Retinal pigment epithelial cell (primary cell): ENCODE measurements at places on chromosomes 5 and 9.

DNA sequence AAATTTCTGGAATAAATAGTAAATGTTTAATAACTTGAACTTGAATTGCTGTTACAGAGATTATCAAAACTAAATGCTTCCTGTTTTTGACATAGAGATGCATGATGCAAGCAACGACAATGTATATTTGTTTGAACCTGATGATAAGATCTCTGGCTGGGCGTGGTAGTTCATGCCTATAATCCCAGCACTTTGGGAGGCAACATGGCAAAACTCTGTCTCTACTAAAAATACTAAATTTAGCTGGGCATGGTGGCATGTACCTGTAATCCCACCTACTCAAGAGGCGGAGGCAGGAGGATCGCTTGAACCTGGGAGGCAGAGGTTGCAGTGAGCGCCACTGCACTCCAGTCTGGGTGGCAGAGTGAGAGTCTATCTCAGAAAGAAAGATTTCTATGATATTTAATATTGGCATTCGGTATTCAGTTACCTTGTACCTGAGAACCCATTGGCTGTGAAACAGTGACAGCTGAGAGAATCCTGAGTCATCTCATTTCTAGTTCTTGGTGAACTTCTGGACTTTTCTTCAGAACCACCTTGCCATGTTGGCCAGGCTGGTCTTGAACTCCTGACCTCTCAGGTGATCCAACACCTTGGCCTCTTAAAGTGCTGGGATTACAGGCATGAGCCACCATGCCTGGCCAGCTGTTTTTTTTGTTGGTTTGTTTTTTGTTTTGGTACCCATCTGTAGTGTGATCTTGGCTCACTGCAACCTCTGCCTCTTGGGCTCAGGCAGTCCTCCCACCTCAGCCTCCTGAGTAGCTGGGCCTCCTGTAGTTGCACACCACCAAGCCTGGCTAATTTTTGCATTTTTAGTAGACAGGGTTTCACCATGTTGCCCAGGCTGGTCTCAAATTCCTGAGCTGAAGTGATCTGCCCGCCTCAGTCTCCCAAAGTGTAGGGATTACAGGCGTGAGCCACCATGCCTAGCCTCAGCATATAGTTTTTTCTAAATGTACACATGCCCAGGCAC, 10.0 kb upstream of the FGF18 start:
- DNase-seq = no peak

DNA sequence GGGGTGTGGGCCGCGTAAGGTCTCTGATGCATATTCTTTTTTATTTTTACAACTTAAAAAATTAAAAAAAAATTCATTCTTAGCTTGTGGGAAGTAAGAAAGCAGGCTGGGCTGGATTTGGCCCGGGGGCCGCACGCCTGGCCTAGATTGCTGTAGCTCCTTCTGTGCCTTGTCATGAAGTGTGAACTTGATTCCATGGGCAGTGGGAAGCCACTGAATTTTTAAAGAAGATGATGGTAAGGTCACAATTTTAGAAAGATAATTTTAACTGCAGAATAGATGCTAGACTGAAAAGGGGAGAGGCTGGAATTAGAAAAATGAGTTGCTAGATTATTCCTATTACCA, 56.1 kb downstream of the EHMT1 start:
- no peak for DNase-seq

- DNase-seq = no peak
Measured at GRCh38 chr5:118440496-118440895, 547.9 kb downstream of the DTWD2 start.

DNA sequence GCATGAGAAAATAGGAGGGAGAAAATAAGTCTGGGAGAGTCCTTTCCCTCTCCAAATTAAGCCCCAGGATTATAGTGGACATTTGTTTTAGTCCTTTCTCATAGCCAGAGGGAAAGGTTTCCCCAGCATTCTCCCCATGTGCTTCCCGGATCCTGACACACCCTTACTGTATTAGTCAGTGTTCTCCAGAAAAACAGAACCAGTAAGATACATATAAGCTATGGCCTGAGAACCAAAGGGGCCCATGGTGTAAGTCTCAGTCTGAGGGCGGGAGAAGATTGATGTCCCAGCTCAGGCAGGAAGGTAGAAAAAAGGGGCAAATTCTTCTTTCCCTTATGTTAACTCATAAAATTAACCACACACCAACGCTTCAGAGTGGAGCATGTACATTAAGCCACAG, 25.6 kb upstream of the SPATA31D4 start:
- no peak for DNase-seq

DNA sequence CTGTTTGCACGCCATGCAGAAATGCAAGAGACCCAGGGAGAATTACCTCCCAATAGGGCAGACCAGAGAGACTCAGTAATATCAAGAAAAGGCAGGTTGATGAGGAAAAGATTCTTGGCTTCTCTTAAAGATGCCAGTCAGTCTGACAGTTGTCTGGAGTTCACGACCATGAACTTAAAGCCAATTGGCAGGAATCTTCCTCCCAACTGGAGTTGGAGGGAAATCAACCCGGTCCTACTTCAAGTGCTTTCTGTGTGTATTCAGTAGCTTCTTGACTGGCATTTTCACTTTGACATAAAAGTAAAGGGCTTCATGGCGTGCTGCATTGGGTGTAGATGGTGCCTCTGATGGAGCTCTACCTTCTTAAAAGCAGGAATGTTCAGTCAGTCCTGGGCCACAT, 144.3 kb downstream of the GOLPH3 start:
- no peak for DNase-seq

GRCh38 chr5:131381777-131382176, 117.9 kb downstream of the CDC42SE2 start:
- no peak for DNase-seq

DNA sequence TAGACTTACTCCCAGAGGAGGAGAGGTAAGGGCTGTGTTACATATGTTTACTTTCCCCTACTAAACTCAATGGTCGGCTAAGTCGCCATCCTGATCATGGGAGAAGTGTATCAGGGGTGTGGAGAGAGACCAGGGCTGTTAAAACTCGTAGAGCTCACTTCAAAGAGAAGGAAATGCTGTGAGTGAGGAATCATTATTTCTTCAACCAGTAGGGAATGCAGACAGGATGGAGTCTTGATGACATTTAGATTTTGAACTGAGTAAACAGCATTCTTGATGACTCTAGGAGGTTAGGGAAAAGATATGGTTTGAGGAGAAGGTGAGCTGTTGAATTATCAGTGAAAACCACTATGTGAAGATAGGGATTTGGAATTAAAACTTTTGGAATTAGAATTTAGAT, 17.3 kb downstream of the RECK start:
- DNase-seq = no peak

DNA sequence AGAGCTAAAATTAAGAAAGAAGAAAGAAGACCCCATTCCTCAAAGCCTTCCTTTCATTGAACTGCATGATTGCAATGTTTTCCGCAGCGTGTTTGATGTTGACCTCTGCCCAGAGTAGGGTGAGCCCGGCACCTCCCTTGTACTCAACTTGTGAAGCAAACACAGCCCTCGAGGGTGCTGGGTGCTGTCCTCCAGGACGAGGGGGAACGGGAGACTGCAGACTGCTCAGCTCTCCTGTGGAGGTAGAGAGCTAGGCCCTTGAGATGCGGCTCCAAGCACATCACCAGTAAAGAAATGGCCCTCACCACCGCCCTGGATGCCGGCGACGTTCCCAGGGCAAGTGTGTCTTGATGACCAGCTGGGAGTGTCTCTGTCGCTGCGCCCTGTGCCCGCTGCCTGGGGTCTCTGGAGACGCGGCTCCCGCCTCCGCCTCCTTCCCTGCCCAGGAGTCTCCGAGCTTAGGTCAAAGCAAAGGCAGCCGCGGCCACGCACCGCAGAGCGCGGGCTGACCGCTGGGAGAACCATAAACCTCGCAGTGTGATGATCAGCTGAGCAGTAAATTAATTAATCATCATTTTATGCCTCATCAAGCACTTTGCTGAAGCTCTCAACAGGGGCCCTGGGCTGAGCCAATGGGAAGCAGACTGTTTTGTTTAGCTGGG, 108.7 kb downstream of the IRX2 start:
- no peak for DNase-seq

GRCh38 chr5:169592937-169593650, 9.5 kb downstream of the SPDL1 start:
- no peak for DNase-seq

GRCh38 chr9:130092910-130093309, 39.2 kb downstream of the GPR107 start:
- no peak for DNase-seq

DNA sequence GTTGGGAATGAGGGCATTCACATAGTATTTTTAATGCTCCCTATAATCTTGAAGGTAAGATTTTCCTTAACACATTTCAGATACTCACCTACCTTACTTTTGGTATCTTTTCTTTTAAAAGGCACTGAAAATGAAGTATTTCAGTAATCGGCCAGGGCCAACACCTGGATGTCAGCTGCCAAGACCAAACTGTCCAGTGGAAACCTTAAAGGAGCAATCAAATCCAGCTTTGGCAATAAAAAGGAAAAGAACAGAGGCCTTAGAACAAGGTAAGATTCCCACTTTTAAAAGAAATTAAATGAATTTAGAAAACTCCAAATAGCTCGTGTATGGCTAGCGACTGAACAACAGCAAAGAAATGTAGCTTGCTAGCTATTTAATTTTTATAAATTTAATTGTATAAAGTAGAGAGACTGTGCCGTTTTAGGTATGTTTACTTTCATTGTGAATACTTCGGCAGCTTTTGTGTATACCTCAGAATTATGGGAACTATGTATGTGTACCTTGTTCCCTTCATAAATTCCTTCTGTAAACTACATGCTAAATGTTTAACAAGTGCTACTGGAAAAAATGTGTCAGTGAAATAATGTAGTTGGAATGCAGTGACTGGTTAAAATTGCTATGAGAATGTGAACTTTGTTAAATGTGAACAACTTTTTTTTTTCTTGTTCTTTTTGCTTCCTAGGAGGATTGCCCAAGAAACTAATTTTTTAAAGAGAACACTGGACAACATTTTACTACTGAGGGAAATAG, 41.9 kb downstream of the CDK7 start:
- DNase-seq = no peak

DNA sequence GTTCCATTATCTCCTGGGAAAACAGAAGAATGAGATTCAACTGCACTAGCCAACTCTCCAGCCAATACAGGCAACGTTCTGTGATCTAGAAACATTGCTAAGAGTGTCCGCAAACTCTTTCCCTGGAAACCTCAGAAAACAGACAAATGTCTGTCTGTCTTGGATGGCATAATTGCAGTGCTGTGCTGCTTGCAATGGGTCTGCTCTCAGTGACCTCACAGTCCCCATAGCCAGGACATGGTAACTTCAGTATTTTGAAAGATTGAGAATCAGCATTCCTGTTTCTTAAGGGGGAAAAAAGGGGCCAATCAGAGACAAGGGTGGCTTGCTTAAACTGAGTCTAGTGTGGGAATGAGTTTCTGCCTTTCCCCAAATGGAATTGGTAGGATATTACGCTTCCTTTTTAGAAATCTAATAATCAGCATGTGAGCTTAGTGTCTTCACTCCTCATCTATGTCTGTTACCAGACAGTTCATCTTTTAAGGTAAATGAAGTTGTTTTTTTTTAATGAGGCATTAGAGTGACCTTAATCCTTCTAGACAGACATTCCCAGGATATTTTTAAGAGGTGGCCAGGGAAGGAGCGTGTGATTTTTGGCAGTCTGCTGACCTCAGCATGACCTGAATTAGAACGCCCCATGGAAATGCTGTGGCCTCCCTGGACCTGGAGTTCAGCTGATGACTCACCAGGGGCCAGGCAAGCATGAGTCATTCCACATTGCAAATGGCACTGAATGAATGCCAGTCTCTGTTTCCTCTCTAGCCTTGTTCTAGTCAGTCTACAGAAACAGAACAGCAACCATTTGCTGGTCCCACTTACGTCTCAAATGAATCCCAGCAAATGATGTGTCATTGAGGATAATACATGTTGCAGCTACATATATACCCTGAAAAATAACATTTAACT, 210.2 kb upstream of the ACTBL2 start:
- DNase-seq = peak; percentile 99

DNA sequence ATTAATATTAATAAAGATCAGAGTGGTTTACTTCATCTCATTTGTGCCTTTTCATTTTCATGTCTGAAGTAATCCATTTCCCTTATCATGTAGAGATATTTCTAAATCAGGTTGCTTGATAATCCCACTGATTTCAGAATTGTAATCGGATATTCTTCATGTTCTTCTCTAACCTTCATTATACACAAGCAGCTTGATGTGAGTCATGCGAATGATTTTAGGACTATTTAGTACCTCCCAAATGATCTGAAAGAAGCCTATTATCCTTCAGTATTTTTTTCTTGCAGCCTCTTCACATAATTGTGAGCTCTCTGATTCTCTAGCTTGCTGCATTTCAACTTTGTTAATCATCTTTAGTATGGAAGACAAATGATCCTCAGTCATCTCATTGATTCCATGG, 182.0 kb downstream of the GIN1 start:
- DNase-seq = no peak

DNA sequence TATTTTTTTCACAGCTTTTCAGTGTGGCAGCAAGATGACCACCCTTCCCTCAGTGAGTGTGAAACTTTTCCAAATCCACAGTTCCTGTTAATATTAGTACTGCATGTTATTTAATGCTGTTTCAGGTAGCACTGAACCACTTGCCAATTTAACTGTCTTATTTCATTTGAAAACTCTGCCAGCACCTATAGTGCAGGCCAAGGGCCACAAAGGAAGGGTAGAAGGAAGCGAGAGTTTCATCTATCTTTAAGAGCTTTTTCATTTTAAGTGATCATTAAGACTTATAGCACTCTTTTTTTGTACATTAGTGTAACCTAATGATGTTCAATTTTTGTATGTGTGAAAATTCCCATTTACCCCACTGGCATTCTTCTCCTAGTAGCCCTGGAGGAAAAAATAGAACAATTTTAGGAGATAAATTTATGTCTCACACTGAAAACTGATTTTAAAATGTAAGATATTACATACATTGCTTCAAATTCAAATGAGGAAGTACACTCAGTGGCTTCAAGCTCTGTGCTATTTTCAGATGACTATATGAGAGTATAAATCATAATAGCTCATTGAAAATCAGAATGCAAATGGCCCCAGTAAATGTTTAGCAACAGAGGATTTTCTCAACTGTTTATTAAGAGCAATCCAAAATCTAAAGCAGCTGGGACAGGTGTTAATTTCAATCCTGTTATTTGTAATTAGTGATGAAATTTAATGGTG, 820.5 kb downstream of the PTPRD start:
- no peak for DNase-seq

DNA sequence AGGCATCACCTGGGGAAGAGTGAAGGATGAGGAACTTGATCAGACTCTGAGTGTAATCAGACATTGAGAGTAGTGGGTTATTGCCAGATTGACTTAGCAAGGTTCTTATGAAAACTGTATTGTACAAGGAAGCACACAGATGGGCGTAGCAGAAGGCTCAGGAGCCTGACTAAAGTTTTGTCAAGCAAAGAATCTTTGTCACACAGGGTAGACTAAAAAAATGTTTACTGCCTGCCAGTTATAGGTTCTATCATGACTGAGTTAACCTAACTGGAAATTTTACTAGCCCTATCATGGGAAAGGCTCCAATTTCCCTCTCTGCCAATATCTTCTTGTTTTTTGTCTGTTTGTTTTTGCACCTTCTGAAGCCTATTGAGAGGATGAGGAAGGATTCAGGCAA, 19.1 kb downstream of the CAMK4 start:
- no peak for DNase-seq

DNA sequence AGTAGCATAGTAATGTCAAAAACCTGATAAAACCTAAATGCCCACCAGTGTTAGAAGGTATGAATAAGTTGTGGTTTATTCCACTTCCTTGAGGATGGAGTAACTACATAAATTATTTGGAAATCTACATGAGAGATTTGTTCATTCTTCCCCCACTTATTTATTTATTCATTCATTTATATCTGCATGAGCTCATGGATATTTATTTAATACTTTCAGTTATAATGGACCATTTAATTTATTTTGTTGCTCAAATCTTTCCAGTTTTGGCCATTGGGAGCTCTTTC, 223.8 kb upstream of the S1PR3 start:
- no peak for DNase-seq

GRCh38 chr9:136835162-136835931, 6.9 kb upstream of the AJM1 start:
- no peak for DNase-seq
